ENCODE measurements at places on chromosomes 16 and 17.

DNA sequence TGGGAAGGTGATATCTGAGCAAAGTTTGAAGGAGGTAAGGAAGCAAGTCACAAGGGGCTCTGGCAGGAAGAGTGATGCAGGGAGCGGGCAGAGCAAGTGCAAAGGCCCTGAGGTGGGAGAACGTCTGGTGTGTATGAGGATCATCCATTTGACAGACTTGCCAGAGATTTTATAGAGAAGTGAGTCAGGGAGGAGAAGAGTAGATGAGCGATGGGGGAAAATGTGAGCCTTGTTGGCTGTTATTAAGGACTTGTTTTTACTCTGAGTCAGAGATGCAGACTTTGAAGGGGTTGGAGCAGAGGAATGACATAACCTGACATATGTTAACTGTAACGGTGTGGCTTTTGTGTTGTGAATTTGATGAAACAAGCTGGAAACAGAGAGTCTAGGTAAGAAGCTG, 3.5 kb upstream of the CLEC10A start:
- DNase-seq: no peak

DNA sequence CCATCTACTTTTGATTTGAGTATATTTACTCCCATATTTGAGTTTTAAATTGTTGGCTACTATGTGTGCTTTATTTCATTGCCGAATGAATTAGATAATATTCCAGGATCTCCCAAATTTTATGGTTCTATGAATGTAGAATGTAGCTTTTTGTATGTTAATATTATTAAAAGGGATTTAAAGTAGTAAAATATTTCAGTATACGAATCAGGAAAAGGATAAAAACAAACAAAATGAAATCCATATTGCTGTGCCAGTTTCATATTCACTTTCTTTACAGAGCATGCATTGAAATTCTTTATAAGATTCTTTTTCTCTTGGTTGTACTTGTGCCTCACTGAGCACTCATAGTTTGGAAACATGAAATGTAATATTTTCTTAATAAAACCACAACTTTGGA, 155.1 kb downstream of the CHD9 start:
- no peak for DNase-seq

- DNase-seq: no peak
These were observed 353.1 kb downstream of the FOXL1 start for GRCh38 chr16:86931410-86931941.

DNA sequence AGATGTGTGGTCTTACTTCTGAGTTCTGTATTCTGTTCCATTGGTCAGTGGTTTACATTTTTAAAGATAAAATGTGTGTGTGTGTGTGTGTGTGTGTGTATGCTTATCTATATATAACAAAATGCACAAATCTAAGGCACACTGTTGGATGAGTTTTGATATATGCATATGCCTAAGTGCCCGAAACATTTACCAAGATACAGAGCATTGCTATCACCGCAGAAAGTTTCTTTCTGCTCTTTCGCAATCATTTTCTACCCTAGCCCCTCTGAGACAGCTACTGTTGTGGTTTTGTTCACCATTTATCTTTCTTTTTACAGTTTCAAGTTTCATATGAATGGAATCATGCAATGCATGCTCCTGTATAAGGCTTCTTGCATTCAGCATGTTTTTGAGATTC, 97.0 kb downstream of the MRTFB start:
- no peak for DNase-seq

GRCh38 chr17:17685775-17686291, 4.6 kb downstream of the RAI1 start:
- DNase-seq: no peak
